ENCODE measurements at places on chromosomes 12 and 14.

DNA sequence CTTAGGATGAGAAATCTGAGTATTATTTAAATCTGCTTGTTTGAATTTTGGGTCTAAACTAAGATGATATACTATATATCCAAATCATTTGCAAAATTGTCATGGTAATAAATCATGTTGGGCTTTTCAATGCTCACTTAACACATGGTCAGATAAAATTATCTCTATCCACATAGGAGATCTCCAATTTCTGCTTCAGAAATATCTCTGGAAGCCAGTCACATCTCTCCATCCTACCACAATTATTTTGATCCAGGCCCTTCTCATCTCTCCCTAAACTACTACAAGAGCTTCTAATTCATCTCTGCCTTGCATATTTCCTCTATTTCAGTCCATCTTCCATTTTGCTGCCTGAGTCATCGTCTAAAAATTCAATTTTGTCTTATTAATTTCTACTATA lies 3.8 kb downstream of the DCN start:
- no peak for DNase-seq

DNA sequence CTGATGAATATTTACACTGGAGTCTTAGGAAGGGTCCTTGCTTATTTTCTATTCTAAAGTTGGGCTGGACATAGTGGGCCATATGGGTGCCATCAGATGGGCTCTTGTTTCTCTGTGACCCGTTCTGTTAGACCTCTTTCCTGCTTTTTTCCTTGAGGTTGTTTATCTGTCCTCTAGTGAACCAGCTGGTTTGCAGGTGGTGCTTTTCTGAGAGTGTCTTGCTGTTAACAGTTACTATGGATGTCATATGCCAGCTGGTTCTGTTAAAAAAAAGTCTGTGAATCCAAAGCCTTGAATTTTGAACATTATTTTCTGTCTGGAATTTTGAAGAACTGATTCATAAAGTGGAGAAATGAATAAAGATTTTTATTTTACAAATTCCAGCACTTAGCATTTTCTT lies 29.2 kb downstream of the ZC3H14 start:
- no peak for DNase-seq

GRCh38 chr14:21072781-21073339 lies 2.8 kb downstream of the ARHGEF40 start:
- DNase-seq = no peak

DNA sequence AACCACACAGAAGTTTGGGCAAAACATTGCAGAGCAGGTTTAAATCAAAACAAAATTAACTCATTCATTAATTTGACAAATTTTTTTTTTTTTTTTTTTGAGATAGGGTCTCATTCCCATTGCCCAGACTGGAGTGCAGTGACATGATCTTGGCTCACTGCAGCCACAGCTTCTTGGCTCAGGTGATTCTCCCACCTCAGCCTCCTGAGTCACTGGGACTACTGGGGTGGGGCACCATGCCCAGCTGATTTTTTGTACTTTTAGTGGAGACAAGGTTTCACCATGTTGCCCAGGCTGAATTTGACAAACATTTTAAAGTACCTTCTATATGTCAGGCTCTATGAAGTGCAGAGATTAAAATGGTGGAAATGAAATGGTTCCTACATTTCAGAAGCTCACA lies 257.1 kb upstream of the NPAS3 start:
- DNase-seq = no peak

DNA sequence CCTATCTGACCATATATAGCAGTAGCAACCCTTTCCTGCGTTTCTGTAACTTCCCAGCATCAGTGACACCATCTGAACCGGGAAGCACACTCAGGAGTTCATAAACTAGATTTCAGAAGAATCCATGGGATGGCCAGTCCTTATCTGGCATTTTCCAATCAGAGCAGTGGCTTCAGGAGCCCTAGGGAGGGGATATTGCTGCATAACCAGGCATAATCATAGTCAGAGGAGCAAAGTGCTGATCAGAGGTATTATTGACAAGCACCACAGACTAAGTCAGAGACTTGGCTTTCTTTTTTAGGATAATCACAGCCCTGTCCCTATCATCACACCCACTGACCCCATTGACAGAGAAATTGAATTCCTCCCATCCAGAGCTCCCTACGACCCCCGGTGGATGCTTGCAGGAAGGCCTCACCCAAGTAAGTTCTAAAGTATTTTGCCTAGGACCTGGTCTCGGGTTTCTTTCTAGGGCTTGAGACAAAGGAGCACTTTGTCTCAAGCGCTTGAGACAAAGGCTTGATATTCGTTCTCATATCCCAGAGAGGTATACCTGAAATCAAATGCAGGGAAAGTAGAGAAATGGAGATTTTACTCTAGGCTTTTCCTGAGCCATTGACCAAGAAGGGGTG lies 55.1 kb downstream of the FOXN4 start:
- no peak for DNase-seq

- no peak for DNase-seq
Observed at GRCh38 chr12:124792156-124792555, 71.5 kb downstream of the SCARB1 start.

GRCh38 chr14:49051328-49052060 lies 534.7 kb downstream of the RPS29 start:
- DNase-seq = no peak

- no peak for DNase-seq
Observed at GRCh38 chr14:50529288-50530179, 2.8 kb downstream of the MAP4K5 start.

- DNase-seq = no peak
Observed at GRCh38 chr12:88643685-88644084, 63.4 kb upstream of the KITLG start.

DNA sequence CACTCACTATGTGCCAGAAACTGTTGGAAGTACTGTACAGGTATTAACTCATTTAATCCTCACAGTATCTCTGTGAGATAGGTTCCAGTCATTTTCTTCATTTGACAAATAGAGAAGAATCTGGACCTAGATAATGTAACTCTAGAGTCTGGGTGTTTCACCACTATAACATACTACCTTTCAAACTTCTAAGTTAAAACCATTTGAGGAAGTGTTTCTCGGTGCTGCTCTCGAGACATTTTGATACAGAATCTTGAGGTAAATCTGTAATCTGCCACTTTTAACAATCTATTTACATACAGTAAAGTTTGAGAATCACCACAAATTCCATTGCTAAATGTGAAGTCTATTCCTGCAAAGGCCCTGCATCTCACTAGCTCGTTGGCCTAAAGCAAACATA lies 8.8 kb downstream of the OLR1 start:
- no peak for DNase-seq

GRCh38 chr14:100293497-100294212 lies 12.6 kb downstream of the SLC25A29 start:
- DNase-seq = no peak

- DNase-seq = no peak
Observed at GRCh38 chr12:54424224-54424623, 5.2 kb upstream of the ITGA5 start.

DNA sequence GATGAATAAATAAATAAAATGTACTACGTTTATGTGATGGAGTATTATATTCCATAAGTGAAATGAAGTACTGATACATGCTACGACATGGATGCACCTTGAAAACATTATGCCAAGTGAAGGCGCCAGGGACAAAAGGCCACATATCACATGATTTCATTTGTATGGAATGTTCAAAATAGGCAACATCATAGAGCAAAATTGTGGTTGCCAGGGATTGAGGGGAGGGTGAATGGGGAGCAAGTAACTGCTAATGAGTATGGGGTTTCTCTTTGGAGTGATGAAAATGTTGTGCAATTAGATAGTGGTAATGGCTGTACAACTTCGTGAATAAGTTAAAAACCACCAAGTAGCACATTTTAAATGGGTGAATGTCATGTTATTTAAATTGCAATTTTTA lies 132.8 kb downstream of the SLC38A4 start:
- no peak for DNase-seq

- DNase-seq = no peak
Observed at GRCh38 chr12:2642896-2643425, 151.8 kb upstream of the FKBP4 start.

DNA sequence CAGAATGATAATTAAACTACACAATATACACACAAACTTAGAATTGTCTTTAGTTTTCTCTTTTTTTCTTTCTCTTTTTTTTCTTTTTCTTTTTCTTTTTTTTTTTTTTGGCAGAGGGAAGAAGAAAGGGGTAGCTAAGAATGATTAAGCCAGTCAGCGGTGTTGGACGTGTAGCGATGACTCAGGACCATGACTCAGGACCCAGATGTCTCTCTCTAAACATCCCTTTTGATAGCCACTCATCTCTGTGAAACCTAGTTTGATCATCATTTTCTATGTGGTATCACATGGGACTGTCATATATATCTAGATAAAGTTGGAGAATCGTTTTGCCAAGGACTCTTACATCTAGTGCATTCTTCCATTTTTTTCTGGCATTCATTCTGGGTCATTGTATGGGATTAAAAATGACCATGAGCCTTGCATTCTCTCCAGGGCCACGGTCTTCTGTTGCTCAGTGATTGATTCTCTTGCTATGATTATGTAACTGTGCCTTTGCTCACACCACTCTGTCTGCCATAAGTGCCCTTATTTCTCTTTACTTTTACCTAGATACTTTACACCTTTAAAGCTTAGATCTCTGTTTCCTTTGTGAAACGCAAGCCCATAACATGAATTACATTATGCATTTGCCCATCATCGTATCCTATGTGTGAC lies 26.6 kb upstream of the NRXN3 start:
- no peak for DNase-seq

DNA sequence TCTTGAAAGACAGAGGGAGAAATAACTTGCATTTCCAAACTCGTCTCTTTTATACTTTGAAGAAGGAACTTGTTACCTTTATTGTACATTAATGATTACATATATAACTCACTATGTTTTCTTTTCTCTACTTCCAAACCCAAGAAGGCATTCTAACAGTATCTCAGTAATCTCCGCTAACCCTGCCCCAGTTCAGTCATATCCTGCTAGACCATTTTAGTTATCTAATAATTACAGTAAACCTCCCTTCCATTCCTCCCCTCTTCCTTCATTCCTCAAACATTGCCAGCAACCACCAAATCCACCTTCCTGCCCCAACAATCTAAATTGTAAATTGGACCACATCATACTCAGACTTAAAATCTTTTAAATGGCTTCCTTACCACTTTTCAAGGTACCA lies 30.6 kb downstream of the STK38L start:
- DNase-seq = no peak

- no peak for DNase-seq
Observed at GRCh38 chr12:53990311-53991076, 5.5 kb downstream of the HOXC10 start.

DNA sequence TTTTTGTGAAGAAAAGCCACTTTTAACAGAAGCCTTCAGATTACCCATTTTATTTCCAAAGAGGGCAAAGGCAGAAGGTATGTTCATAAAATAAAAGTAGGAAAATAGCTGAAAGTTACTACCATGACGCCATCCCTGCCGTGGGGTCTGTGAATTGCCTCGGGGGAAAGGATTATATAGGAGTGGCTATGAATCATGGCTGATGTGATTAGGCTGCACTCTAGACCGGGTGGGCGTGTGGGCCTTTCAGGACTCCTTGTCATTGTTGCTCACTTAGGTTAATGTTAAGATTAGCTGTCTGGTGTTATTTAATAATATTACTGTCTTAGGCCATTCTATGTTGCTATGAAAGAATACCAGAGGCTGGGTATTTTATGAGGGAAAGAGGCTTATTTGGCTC lies 195.5 kb downstream of the EGLN3 start:
- DNase-seq = no peak

GRCh38 chr12:26188641-26189040 lies 6.7 kb upstream of the SSPN start:
- DNase-seq = no peak

DNA sequence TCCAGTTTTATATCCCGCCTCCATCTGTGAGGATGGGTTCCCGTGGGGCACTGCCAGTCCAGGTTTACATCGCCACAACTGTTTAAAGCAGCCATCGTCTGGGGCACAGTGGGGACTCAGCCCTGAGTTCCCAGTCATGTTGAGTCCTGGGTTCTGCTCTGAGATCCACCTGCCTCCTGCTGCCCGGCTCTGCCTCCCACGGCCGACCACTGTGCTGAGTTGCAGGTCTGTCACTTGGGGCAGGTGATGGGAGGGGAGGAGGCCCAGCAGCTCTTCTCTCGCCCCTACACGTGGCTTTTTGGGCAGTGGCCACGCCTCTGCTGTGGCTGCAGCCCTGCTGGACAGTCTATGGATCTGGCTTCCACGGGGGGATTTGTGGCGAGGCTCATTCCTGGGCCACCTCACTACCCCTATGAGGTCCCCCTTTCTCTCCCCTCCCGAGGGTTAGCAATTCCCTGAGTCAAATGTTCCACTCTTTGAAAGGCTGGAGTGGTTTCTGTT lies 143.0 kb downstream of the ADGRD1 start:
- DNase-seq = no peak

DNA sequence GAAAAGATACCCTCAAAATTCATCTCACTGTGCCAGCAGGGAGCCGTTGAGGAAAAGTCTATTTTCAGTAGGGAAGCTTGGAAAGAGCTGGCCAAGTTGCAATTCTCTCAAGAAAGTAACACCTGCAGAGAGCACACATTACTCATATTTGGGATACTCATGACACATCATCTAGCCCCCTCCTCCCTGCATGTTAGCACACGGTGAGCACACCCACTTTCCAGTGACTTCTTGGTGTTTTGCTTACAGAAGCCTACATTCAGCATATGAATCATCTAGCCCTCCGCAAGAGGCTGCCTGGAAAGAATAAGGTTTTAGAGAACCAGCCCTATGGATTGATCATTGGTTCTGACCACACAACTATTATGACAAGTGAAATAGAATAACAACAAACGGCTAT lies 124.5 kb downstream of the PTPRO start:
- no peak for DNase-seq

DNA sequence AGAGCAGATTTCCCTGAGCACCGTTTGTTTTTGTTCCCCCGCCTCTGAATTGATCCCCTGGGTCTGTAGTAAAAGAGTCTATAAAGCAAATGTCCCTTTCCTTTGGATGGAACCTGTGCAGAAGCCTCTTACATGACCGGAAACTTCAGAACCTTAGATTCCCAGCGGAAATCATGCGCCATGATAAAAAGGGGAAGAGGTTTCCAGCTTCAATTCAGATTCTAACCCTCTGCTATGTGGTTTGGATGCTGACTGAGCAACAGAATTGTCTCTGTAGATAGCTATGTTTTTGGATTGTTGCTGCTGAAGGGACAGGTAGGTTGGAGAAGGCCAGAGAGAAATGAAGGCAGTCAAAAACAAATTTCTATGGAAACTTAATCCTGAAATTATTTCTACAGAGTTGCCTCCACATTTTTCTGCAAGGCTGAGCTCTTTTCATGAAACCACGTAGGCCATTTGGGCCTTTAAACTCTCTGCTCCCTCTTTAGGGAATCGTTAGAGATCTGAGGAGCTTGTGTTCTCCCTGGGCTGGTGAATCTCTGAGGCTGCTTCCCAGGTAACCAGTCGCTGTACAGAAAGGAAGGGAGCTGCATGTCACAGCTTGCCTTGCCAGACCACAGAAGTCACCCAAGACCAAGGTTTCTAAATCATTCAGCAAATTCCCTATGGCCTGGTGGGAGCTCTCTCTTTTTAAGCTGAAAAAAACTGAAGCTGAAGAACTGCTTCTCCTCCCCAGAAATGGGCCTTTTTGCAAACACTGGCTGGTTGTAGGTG lies 28.7 kb upstream of the OR10P1 start:
- no peak for DNase-seq
